ENCODE measurements at places on chromosomes 3 and 15. TPM values are rescaled to one million over a fixed set of nuclear protein-coding genes. Genes with fewer than 3 reads are reported as not detected.

DNA sequence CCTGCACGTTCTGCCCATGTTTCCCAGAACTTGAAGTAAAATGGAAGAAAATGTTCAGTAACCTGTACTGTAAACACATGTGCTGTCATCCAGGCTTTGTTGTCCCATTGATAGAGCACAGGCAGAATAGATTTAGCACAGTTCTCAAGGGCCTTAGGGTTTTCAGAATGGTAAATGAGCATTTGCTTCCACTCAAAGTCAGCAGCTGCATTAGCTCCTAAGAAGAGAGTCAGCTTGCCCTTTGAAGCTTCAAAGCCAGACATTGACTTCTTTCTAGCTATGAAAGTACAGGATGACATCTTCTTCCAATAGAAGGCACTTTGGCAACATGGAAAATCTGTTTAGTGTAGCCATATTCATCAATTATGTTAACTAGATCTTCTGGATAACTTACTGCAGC lies 76.2 kb upstream of the TMEM108 start:
- no peak for DNase-seq

- no peak for DNase-seq
Measured at GRCh38 chr3:33221241-33221640, 2.6 kb upstream of the SUSD5 start.

DNA sequence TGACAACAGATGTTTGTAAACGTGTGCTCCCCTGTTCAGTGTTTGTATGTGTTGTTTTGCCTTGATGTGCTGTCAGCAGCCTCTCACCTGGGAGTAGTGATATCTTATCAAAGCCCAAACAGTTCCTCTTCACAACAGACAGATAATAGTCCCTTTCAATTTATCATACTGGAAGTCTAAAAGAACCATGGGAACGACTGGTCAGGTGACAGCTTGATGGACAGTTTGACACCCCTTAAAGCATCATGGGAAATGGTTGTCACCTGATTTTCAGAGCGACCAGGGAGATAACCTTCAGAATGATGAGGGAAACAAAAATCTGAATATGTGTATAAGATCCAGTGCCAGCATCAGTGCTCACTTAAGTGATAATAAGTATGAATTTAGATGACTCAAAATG lies 146.3 kb upstream of the SOX2 start:
- no peak for DNase-seq

DNA sequence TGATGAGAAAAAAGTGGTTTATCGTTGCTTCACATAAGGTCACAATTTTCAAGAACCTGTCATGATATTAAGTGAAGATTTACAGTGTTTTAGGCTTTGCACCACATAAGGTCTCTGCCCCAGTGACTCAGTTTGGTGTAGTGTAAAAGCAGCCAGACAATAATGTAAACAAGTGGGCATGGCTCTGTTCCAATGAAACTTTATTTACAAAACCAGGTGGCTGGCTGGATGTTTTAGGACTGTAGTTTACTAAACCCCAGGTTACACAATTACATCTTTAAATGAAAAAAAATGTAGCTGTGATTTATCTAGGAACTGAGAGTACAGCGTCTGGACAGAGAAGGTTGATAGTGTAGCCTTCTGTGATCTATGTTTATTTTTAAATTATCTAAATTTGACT lies 9.7 kb upstream of the FBXL22 start:
- DNase-seq, result no peak

GRCh38 chr3:140917772-140918171 lies 23.9 kb upstream of the SLC25A36 start:
- DNase-seq, result no peak

DNA sequence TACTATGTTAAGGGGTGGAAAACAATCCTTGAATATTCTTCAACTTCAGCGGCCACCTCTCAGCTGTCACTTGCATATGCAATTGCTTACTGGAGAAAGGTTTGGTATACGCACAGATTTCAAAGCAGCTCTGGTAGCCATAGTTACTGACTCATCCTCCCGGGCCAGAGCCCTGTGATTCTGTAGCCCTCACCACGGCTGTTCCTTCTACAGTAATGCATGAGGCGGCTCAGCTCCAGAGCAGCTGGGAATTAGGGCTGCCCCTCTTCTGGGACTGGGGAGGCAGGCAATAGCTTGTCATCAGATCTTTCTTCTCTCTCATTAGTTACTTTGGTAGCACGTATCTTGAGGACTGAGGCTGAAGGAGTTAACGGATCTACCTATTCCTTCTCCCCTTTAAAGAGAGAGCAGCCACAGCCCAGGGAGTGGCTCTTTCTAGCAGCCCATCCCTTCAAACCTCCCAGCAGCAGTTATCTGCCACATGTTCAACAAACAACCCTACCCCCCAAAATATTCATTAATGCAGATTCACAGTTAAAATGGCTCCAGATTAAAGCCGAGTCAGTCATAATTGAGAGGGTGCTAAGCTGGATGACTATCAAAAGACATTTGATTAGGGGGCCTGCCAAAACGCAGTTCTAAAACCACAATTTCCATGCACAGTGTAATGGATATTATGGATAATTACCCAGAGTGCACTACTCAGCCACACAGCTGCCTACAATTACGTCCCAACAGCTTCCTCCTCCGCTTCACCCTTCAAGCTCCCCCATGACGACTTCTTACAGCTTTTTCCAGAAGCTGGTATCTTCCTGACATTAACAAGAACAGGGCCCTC lies 54.7 kb downstream of the ETV5 start:
- DNase-seq, result no peak

DNA sequence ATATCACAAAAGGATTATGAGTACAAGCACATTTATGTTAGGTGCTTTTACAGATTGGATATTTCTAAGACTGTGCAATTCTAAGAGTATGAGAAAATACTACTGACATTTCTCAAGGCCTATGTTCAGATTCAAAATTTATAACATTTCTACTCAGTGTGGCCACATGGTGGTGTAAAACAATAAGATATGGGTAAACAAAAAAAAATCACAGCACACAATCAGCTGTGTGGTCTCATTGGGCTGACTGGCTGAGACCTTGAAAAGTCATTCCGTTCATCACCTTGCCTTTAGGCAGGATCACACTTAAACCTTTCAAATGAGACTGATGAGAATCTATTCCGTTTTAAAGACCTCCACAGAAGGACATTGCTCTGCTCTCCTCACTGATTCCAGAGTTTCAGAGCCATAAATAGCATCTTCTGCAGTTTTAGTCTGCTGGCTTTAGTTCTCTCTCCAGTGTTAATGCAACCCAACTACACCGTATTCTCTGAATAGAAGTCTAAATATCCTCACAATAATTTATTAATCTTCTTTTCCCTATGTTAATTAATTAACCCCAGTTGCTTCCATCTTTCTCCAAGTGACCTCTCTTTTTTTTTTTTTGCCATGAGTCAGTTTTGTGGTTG lies 158.2 kb downstream of the SPATA16 start:
- DNase-seq, result no peak

GRCh38 chr15:46703020-46703861 lies 1014.1 kb upstream of the SEMA6D start:
- DNase-seq, result no peak

DNA sequence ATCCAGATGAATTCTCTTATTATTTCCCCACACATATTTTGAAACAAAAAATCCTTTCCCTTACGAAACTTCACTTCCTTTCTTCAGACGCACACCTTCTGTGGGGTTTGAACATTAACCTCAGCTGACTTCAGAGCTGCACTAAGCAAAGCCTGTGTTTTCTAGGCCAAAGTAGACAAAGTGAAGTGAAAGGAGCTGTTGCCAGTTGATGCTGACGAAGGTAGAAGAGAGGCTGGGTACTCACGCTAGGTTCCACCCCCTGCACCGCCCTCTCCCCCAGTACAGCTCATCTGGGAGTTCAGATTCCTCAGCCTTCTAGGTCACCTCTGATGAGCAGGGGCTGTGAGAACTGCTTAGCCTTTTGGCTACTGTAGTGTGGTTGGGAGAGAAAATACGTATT lies 24.1 kb downstream of the DUT start:
- no peak for DNase-seq

DNA sequence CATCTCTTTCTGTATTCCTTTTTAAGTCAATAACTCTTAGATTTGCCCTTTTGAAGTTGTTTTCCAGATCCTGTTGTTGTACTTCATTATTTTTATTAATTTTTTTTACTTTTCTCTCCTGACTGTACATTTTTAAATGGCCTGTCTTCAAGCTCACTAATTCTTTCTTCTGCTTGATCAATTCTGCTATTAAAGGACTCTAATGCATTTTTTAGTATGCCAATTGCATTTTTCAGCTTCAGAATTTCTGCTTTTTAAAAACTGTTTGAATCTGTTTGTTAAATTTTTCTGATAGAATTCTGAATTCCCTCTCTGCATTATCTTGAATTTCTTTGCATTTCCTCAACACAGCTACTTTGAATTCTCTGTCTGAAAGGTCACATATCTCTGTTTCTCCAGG lies 5.6 kb downstream of the OR5K4 start:
- no peak for DNase-seq

DNA sequence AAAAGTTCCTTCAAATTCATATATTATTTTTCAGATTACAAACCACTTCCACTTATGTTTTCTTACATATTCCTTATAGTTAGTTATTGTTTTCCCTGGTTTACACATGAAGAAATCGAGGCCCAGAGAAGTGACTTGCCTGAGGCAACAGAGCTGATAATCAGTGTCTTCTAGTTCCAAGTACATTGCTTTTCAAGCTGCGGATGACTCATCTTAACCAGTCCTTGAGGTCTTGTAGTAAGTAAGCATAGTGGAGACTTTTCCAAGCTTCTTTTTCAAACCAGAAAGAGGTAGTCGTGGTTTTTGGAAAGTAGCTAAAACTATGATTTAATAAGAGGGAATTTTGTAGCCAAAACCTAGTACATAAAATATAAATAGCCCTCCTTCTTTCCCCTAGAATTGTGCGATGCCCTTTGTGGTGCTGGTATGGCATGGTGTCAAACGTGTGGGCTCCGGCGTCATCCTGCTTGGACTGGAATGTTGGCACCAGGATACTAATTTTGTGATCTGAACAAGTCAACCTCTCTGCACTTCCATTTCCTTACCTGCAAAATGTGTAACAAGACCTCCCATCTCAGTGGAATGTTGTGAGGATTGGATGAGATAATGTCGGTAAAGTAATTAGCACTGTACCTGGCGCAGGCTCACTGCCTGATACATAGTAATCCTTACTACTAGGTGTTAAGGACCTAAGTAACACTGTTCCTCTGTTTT lies 19.0 kb upstream of the DLG1 start:
- no peak for DNase-seq

DNA sequence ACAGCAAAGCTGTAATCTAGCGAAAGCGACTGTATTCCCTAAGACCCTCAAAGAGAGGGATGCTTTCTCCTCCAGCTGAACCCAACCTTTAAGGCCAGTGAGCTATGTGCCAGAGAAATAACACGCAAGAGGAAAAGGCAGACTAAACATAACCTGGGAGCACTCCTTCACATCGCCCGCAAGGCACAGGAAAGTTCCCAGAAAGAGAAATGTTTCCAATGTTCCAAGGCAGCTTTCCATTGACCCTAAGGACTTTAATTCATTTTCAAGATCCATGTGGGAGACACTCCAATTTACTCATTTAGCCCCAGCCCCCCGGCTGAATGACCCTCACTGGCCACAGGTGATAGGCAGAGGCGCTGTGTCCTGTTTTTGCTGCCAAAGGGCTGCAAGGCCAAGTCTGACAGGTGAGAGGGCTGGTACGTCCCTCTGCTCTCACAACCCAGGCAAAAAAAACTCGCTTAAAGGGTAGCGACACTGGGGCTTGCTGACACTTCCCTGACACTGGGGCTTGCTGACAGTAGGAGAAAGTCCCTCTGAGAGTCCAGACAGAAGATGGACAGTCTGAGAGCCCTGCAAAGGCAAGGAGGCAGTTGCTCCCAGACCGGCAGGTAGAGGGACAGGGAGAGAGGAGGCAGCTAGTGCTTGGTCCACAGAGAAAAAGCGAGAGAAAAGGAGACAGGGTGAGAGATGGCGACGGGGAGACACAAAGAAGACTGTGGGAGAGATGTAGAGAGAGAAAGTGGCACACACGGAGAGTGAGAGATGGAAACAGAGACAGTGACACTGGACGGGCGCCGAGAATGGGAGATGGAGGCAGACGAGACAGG lies 702 bp downstream of the ARHGEF3 start:
- no peak for DNase-seq

- peak; percentile 70 for DNase-seq
Measured at GRCh38 chr3:46538803-46539442, 27.2 kb downstream of the LRRC2 start.

- DNase-seq, result no peak
Measured at GRCh38 chr15:36831904-36832287, 252.5 kb downstream of the CDIN1 start.

DNA sequence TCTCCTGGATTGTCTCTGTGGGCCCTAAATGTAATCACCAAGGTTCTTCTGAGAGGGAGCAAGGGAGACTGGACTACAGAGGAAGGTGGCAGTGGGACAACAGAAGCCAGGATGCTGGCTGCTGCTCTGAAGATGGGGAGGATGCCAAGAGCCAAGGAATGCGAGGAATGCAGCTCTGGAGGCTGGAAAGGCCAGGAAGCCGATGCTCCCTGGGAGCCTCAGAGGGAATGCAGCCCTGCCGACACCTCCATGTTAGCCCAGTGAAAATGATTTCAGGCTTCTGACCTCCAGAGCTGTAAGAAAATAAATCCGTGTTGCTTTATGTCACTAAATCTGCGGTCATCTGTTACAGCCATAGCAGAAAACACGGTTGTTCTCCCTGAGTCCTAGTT lies 44.1 kb downstream of the UMPS start:
- DNase-seq, result no peak

- no peak for DNase-seq
Measured at GRCh38 chr15:36775209-36775608, 195.8 kb downstream of the CDIN1 start.

GRCh38 chr3:189165092-189165612 lies 6.6 kb upstream of the TPRG1 start:
- DNase-seq, result no peak

- DNase-seq, result no peak
Measured at GRCh38 chr3:108102420-108103039, 11.7 kb upstream of the CD47 start.

- DNase-seq, result no peak
Measured at GRCh38 chr15:43150191-43150929, 17.0 kb downstream of the TMEM62 start.

- DNase-seq, result no peak
Measured at GRCh38 chr15:37289109-37289765, 188.9 kb upstream of the MEIS2 start.

ZBBX gene
- total RNA-seq, result not detected

SLC35G2 gene
- total RNA-seq, result 4.3 TPM

NRROS gene
- total RNA-seq, result 92.4 TPM

APOD gene
- 0.20 TPM for total RNA-seq

FOXL2 gene
- not detected for total RNA-seq

KLHL18 gene
- total RNA-seq, result 38.0 TPM

IL5RA gene
- not detected for total RNA-seq

TRH gene
- total RNA-seq, result not detected

STRIT1 gene
- total RNA-seq, result not detected

All from activated B cell treated with CpG ODN at 0.5 μM for 24 hours (primary cell).